Camera-type eye (tissue), 1 donor: ENCODE measurements at places on chromosomes 3 and 15. TPM values are rescaled to one million over a fixed set of nuclear protein-coding genes. Genes with fewer than 3 reads are reported as not detected.

The PLAAT1 gene
- total RNA-seq, result 4.5 TPM

The CFAP92 gene
- 1.3 TPM for total RNA-seq

The PDZRN3 gene
- 72.3 TPM for total RNA-seq

The CPA3 gene
- 8.6 TPM for total RNA-seq

The CD47 gene
- 180 TPM for total RNA-seq

The SLC22A13 gene
- 0.27 TPM for total RNA-seq

The SENP5 gene
- total RNA-seq, result 76.6 TPM

The COL6A5 gene
- 0.16 TPM for total RNA-seq

The MME gene
- total RNA-seq, result 19.2 TPM

The GOLGA6L9 gene
- 14.8 TPM for total RNA-seq

The ARMC8 gene
- 95.7 TPM for total RNA-seq

The KLF15 gene
- total RNA-seq, result 7.7 TPM

The A4GNT gene
- 0.33 TPM for total RNA-seq

The CDHR4 gene
- not detected for total RNA-seq

The SEMA3B gene
- total RNA-seq, result 107 TPM

The MCTP2 gene
- total RNA-seq, result 8.6 TPM

The ZPLD1 gene
- 1.9 TPM for total RNA-seq

The LRRN1 gene
- 61.6 TPM for total RNA-seq

The DLEC1 gene
- 0.33 TPM for total RNA-seq

The GUCA1C gene
- 14.0 TPM for total RNA-seq

The MEIS2 gene
- 132 TPM for total RNA-seq

The EXOG gene
- total RNA-seq, result 26.0 TPM

The ALDH1L1 gene
- total RNA-seq, result 2.5 TPM

The GCNT3 gene
- 0.99 TPM for total RNA-seq

The CD96 gene
- total RNA-seq, result 1.3 TPM

The C15orf62 gene
- 1.1 TPM for total RNA-seq

The GOLGA6D gene
- not detected for total RNA-seq

The CACNA2D3 gene
- 4.9 TPM for total RNA-seq

The NPAP1 gene
- 0.27 TPM for total RNA-seq

The GOLGA6B gene
- total RNA-seq, result not detected

The TRH gene
- 14.0 TPM for total RNA-seq

The TPRG1 gene
- total RNA-seq, result 0.49 TPM

The XYLB gene
- 9.3 TPM for total RNA-seq

The NKTR gene
- total RNA-seq, result 337 TPM

The STAC gene
- 13.7 TPM for total RNA-seq

The CNTN6 gene
- 12.5 TPM for total RNA-seq

The CELSR3 gene
- total RNA-seq, result 26.3 TPM

The PLSCR5 gene
- not detected for total RNA-seq

The PCOLCE2 gene
- 14.8 TPM for total RNA-seq

The RETNLB gene
- not detected for total RNA-seq

The ROBO1 gene
- total RNA-seq, result 90.7 TPM

The BFSP2 gene
- total RNA-seq, result 299 TPM

The PRTG gene
- total RNA-seq, result 34.4 TPM

The PARP9 gene
- 15.2 TPM for total RNA-seq

The CYP19A1 gene
- 0.33 TPM for total RNA-seq

The ACVR2B gene
- total RNA-seq, result 55.0 TPM

The SLMAP gene
- 184 TPM for total RNA-seq

The TBL1XR1 gene
- 267 TPM for total RNA-seq

The IL5RA gene
- total RNA-seq, result 0.44 TPM

The FBLN2 gene
- total RNA-seq, result 122 TPM
